ENCODE measurements at places on chromosomes 11 and 22.

GRCh38 chr22:27919942-27920755, 1.1 kb upstream of the PITPNB start:
- peak; percentile 84 for DNase-seq

DNA sequence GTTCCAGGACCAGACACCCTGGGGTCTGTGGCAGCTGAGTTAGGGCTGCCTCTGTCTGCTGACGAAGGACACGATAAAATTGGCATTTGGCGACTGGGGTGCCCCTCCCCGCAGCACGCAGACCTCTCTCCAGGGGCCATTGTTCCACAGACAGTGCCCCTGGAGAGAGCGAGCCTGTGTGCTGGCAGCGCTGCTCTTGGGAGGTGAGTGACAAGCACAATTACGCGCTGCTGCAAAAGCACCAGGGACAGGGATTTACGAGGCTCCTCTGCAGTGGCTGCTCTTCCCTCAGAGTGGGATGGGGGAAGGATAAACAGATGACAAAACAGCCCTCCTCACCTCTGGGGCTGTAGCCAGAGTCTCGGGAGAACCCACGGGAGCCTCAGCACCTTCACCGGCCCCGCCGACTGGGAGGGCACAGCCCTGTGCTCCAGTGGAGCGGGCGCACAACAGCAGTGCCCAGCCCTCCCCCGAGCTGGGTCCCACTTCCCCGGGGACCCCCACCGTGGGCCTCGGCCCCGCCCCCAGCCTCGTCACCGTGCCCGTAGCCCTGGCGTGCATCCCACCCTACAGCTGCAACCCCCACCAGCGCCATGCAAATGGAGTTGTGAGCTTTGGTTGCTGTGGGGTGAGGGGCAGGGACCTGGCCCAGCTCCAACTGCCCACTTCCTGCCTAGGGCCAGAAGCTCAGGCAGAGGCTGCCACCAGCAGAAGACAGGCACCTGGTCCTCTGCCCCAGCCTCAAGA, 19.6 kb downstream of the CHID1 start:
- peak; percentile 33 for DNase-seq

DNA sequence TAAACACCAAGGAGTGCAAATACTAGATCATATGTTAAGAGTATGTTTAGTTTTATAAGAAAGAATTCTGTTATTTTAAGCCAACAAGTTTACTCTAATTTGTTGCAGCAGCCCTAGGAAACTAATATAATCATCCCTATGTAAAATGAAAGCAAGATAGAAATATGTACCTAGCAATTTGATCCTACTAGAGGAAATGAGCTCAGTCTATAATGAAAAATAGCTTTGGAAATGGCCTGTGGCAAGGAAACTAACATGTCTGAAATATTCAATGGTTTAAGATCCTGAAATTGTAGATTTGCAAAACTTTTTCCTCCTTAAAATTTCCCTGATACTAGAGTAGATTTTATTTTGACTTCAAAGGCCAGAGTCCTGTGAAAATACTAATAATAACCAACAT, 112.7 kb upstream of the SLC5A12 start:
- no peak for DNase-seq

GRCh38 chr11:69156673-69157155, 979 bp downstream of the SMIM38 start:
- DNase-seq: no peak

DNA sequence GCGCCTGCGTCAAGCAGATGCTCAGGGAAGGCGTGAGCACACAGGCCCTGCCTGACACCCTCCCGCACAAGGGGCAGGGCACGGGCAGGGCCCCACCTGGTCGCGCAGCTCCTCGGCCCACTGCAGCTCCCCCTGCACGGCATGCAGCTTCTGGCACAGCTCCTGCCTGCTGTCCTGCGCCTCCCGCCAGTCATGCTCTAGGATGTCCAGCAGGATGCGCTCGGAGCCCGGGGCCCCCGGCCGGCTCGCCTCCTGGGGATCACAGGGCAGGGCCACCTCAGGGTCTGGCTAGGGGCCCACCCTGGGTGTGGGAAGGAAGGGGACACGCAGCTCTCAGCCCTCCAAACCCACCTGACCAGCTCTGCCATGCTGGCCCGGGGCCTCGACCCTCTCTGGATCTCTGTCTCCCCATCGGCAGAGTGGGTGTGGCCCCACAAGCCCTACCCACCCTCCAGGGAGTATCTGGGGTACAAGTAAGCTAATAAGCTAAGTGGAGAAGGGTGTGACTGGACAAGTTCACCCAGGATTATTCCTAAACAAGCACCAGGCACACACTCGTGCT, 10.7 kb downstream of the CARD10 start:
- DNase-seq: no peak

All from neural progenitor cell (in vitro differentiated cells).